ENCODE measurements at places on chromosomes 2 and 18.
A peak's percentile ranks its signal among the peaks of the same experiment; 100 is the strongest.

- no peak for DNase-seq
Observed at GRCh38 chr18:21722687-21723086, 17.9 kb upstream of the MIB1 start.

GRCh38 chr2:222292149-222293134 lies 6.4 kb downstream of the PAX3 start:
- DNase-seq: no peak

- DNase-seq: no peak
Observed at GRCh38 chr2:222439692-222440091, 15.3 kb downstream of the SGPP2 start.

DNA sequence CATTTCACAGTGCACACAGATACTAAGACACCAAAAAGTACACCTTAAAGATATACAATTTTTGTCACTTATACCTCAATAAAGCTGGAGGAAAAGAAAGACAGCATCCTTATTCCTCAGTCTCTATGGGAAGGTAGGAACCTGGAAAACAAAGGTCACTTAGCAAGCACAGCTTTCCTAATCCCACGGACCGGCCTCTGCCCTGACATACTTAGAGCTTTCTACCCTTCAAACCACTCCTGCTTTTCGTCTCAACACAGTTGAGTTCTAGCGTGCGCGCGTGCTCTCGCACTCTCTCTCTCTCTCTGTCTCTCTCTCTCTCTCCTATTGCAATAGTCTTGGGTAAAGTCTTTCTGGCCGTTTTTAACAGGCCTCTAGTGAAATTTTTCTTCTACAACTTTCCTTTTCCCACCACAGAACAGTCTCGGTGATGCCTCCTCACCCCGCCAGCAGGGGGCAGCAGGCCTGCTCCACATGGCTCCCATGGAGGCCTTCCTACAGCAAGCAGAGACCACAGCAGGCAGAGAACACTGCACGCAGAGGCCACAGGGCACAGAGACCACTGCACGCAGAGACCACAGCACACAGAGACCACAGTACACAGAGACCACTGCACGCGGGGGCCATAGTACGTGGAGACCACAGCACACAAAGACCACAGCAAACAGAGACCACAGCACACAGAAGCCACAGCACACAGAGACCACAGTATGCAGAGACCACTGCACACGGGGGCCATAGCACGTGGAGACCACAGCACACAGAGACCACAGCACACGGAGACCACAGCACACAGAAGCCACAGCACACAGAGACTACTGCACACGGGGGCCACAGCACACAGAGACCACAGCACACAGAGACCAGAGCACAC lies 106.9 kb downstream of the FBXO15 start:
- peak; percentile 26 for DNase-seq

GRCh38 chr18:2515908-2516625 lies 55.2 kb downstream of the METTL4 start:
- no peak for DNase-seq

- no peak for DNase-seq
Observed at GRCh38 chr18:24868760-24869237, 408.4 kb downstream of the HRH4 start.

DNA sequence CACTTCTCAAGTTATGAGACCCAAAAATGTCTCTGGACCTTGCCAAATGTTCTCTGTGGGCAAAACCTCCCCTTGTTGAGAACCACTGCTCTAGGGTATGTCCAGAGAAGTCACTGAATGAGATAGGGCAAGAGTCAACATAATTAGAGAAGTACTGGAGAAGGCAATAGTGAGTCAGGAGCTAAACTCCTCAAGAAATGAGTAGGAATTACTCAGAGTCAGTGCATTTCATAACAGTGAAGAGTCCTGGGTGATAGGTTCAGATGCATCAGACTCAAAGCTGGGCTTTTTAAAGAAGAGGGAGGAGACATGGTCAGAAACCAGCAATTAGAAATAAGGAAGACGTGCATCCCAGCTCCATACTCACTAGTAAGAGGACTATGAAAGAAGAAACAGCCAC lies 38.6 kb upstream of the IHH start:
- no peak for DNase-seq

GRCh38 chr18:38981389-38981788 lies 1415.8 kb upstream of the CELF4 start:
- no peak for DNase-seq

DNA sequence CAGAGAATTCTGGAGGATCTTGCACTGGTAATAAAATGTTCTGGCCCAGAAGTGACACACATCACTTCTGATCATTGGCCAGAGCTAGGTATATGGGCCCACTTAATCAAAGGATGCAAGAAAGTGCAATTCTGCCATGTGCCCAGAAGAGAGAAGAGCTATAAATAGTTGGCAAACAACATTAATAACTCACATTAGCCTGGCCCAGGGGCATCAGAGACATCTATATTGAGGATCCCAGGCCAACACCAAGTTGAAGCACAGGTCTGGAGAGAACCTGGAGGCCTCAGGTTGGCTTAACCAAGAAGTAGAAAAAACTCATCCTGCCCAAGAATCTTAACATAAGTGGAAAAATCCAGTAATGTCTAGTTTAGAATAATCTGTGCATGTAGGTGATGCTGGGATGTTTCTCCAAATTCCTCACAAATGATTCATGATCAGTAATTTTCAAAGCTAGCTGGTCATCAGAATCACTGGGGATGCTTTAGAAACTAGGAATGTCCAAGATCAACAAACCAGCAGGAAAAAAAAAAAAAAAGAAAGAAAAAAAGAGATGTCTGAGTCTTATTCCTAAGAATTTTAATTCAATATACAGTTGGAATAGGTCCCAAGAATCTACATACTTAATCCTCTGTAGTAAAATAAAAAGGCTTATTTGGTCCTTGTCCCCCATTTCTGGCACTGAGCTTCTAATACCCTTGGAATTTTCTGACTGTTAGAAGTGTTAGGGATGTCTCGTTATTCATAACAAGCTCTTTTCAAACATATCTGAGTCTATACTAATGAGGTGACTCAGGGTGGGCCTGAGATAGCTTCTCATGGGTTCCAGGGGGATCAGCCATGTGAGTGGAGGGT lies 35.0 kb upstream of the EVA1A start:
- no peak for DNase-seq

GRCh38 chr18:50456285-50456684 lies 81.4 kb downstream of the SKA1 start:
- DNase-seq: no peak

- no peak for DNase-seq
Observed at GRCh38 chr2:25491966-25492532, 150.3 kb upstream of the DNMT3A start.

GRCh38 chr2:74119339-74119738 lies 28.4 kb downstream of the BOLA3 start:
- DNase-seq: no peak

Measured in stimulated activated CD8-positive, alpha-beta memory T cell treated with anti-CD3 and anti-CD28 coated beads, Interleukin-2, amount 100 ng/mL, for 1 hour (primary cell).